Smooth muscle cell of the coronary artery (primary cell): ENCODE measurements at places on chromosomes 16 and 17. TPM values are rescaled to one million over a fixed set of nuclear protein-coding genes. Genes with fewer than 3 reads are reported as not detected.

The TM4SF5 gene
- not detected in 2 replicates for total RNA-seq

The PALB2 gene
- 3.6 and 5.0 TPM in 2 replicates for total RNA-seq

The PARN gene
- 14.4 and 21.8 TPM in 2 replicates for total RNA-seq

The GDPD3 gene
- 0.60 and 4.4 TPM in 2 replicates for total RNA-seq

The PRMT7 gene
- total RNA-seq = 32.9 and 84.5 TPM in 2 replicates

The FBXL16 gene
- total RNA-seq = 0.08 TPM in 1 of 2 replicates, not detected in the other

The CDH8 gene
- 9.5 TPM in 1 of 2 replicates, not detected in the other for total RNA-seq

The TMEM238L gene
- not detected in 2 replicates for total RNA-seq

The SLFN5 gene
- 56.1 and 77.1 TPM in 2 replicates for total RNA-seq

The PIMREG gene
- 9.3 TPM in 1 of 2 replicates, not detected in the other for total RNA-seq

The NXPH3 gene
- 1.4 and 1.5 TPM in 2 replicates for total RNA-seq

The HS3ST3A1 gene
- 0.38 and 12.8 TPM in 2 replicates for total RNA-seq

The FBXW10B gene
- total RNA-seq = 0.08 TPM in 1 of 2 replicates, not detected in the other

The ZNF652 gene
- 6.9 and 8.0 TPM in 2 replicates for total RNA-seq

The CORO7 gene
- total RNA-seq = 10.7 and 16.6 TPM in 2 replicates

The GINS3 gene
- total RNA-seq = 1.2 and 2.1 TPM in 2 replicates

The TNP2 gene
- not detected in 2 replicates for total RNA-seq

The CTF1 gene
- 0.23 and 0.98 TPM in 2 replicates for total RNA-seq

The CD300H gene
- total RNA-seq = not detected in 2 replicates

The CMTM4 gene
- 9.6 and 17.3 TPM in 2 replicates for total RNA-seq

The CCL4L2 gene
- total RNA-seq = not detected in 2 replicates

The B9D1 gene
- total RNA-seq = 28.0 and 58.4 TPM in 2 replicates

The RRAD gene
- total RNA-seq = 6.6 and 22.5 TPM in 2 replicates
